Foreskin keratinocyte (primary cell): ENCODE measurements at places on chromosomes 4 and X. TPM values are rescaled to one million over a fixed set of nuclear protein-coding genes. Genes with fewer than 3 reads are reported as not detected.

Gene POU3F4
- polyA plus RNA-seq: not detected in 2 replicates

Gene APLN
- 1.2 and 8.0 TPM in 2 replicates for polyA plus RNA-seq

GRCh38 chr4:2194496-2194895 lies 47.4 kb downstream of the HAUS3 start:
- no peak for DNase-seq

- no peak for DNase-seq
These were observed 36.3 kb downstream of the ATXN3L start for GRCh38 chrX:13283512-13283911.

Gene SPATA4
- 0.09 and 0.12 TPM in 2 replicates for polyA plus RNA-seq

DNA sequence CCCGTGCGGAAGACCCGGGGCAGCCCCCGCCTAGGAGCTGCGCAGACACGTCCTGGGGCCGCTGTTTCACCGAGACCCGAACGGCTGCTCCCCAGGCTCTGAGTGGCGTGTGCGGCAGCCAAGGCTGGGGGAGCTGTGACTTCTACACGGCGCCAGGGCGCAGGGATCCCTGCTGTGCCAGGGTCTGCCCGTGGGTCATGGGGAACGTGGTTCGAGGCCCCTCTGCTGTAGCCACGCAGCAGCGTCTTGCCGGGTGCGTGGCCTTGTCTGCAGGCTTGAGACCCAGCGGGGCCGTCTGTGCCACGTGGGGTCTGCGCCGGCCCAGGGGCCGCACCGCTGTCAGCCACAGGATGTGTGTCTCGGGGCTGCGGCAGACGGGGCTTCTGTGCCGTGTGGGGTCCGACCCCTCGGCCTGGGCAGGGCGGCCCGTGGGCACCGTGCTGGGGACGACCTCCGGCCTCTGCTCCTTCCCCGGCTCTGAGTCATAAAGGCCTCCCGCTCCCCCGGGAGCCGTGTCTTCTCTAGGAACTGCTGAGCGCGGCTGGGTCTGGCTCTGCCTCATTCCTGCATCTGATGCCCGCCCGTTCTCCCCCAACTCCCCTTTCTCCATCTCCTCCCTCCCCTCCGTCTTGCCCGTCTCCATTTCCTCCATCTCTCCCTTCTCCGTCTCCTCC lies 12.7 kb upstream of the GTPBP6 start:
- no peak for DNase-seq

DNA sequence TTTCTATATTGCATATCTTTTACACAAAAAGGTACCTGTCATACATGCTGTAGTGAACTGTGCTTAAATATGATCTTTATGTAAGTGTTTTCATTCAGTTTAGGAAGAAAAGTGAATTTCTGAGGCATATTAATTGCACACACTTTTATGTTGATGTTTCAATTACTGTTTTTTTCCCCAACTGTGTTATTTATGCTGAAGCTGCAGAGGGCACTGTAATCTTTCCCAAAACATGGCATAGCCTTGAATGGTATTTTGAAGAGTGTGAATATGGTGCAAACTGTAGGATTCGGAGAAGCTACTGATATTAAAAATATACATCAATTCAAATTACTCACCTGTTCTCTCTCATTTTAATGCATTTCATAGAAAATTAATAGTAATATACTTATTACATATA lies 6.0 kb upstream of the CENPE start:
- no peak for DNase-seq

GRCh38 chr4:14865804-14866203 lies 136.5 kb upstream of the CPEB2 start:
- DNase-seq: no peak

DNA sequence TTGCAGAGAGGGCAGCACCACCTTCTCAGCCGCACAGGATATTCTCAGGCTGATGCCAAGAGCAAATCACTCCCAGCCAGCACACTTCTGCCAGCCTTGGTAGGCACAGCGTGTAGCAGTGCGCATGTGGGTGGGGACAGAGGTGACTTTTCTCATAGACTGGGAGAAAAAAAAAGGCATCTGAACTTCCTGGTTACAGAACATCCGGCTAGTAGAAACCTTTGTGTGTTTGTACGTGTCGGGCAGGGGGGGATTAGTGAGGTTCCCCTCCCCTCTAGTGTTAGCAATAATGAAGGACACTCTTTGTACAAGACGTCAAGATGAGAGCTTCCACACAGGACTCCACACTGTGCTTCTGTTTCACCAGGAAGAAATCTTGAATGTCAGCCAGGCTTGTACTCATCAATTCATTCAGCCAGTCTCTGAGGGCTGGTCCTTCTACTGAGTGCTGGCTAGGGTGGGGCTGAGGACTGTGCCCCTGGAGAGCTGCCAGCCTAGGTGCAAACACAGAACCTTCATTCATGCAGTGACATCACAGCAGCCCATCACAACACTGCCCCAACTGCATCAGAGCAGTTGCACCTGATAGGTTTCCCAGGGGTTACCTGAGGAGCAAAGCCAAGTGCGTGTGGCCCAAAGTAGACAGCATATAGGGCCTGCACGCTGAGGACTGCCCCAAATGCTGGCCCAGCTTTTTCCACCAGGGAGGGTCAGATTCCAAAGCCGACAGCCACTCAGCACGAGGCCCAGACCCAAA lies 34.7 kb downstream of the SLC25A5 start:
- peak; percentile 75 for DNase-seq

DNA sequence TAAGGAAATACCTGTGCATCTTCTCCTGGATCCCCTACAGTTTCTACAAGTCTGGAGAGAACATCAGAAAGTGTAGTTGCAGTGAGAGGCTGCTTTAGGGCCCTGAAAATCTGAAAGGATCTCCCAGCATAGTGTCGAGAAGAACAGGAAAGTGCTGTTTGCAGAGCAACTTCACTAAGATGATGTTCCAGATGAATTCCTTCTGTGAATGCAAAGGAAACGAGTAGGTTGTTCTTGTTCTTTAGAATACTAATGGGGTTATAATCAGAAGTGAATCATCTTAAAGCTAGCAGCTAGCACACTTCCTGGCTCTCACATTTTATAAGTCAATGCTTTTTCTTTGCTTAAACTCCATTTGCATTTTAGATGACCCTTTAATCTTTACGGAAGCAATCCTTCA lies 53.7 kb downstream of the ZAR1 start:
- DNase-seq: no peak

Gene ZFP92
- polyA plus RNA-seq: 0.58 and 0.93 TPM in 2 replicates

- peak; percentile 25 for DNase-seq
These were observed 29.7 kb downstream of the PPP1R2C start for GRCh38 chrX:42748067-42748850.

Gene DAPP1
- 16.7 and 18.5 TPM in 2 replicates for polyA plus RNA-seq

DNA sequence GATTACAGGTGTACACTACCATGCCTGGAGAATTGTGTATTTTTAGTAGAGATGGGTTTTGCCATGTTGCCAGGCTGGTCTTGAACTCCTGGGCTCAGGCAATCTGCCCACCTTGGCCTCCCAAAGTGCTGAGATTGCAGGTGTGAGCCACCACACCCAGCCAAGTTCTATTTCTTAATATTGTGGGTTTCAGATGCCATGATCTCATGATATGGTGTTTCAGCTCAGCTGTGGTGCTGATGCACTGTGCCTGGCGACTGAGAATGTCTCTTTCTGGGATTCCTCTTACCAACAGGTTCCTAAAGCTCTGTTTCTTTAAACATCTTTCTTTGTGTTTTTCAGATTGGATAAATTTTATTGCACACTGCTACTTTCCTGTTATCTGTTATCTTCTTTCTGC lies 17.3 kb upstream of the NDUFC1 start:
- no peak for DNase-seq

Gene ASB5
- polyA plus RNA-seq: 0.03 TPM in 1 of 2 replicates, not detected in the other

DNA sequence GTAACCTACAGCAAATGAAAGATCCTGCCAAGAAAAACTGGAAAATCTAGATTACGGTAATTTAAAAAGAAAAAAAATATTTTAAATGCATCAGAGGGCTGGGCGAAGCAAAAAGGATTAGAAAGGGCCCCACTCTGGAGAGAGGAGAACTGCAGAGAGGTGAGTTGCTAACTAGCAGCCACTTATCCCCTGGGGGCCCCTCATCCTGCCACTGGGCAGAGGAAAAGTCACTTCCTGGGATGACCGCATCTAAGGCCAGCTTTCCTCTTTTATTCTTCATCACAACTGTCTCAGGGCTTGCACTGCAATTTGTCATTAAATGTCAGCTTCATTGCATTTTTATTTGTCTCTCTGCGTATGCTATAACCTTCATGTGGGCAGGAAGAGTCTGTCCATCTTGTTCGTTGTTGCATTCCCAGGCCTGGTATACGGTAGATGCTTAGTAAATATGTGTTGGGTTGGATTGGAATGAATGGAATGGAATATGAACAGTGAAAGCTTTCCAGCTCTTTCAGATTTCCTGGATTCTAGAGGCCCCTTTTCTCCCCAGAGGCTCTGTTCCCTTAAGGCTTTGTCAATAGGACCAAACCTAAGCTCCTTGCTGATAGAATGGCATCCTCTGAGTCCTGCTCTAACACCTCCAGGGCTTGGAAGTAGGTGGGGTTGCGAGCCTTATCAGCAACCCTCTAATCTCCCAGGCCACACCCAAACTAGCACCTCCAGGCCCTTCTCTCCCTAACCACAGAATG lies 58.9 kb downstream of the TLR10 start:
- DNase-seq: no peak

Gene TASL
- not detected in 2 replicates for polyA plus RNA-seq

DNA sequence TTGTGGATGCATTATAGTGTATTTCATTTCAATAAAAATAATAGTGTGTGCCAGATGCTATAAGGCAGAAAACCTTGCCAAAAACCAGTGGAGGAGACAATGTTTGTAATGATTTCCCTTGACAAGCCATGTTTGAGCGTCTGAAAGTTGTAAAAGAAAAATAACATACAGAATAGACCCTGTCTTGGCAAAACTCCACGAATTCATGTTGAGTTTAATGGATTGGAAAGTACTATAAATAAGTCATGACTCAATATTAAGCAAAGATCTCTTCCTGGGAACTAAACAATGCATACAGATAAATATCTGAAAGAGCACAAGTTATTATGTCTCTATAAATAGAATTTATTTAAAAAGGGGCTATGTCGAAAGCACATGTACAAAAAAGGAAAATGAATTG lies 543.5 kb downstream of the GABRG1 start:
- no peak for DNase-seq

DNA sequence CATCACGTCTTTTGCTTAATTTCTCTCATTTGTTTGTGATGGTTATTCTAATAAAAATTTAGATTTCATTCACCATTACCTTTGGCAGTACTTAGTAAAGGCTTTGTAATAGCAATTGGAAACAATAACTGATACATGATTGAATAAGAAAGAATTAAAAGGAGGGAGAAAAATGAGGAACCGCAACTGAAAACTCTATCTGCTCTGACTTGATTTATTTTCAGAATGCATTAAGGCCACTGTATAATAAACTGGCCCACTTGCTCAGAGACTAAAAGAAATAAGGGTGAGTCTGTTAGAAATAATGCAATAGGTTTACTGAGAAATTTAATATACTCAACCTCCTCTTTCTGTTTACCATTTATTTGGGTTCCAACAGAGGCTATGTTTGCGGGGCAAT lies 351.5 kb downstream of the TMA16 start:
- no peak for DNase-seq

GRCh38 chrX:112085149-112085548 lies 2.6 kb upstream of the TRPC5 start:
- no peak for DNase-seq

- no peak for DNase-seq
These were observed 21.4 kb upstream of the RBPJ start for GRCh38 chr4:26299254-26299882.

GRCh38 chr4:173091362-173091761 lies 77.2 kb upstream of the GALNT7 start:
- DNase-seq: no peak

DNA sequence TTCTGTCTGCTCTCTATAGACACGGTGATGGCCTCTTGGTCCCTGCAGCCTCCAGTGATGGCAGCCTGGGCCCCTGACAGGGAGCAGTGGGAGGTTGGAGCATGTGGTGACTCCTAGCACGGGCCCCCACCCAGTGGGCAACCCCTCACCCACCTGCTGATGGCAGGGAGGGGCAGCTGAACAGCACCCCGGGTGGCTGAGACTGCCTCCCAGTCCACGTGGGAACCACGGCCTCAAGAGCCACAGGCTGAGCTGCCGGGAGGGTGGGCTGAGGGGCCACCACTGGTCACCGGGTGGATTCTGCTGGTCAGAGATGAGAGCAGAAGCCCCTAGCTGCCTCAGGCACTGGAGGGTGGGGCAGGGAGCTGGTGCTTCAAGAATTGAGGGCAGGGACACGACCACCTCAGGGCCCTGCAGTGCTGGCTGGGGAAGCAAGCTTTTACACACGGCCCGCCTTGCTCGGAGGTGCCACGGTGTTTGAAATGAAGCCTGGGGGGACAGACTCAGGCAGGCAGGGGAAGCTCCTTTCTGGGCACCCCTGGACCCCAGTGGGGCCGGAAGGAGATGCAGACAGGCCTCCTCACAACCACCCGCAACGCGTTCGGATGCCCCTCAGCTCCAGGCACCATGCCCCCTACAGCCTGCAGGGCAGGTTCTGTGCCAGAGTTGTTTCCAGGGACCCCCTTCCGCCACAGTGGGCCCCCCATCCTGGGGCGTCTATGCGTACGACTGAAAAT lies 6.3 kb upstream of the HAUS3 start:
- DNase-seq: no peak

- no peak for DNase-seq
These were observed 476.5 kb downstream of the NKX6-1 start for GRCh38 chr4:84022564-84022963.

DNA sequence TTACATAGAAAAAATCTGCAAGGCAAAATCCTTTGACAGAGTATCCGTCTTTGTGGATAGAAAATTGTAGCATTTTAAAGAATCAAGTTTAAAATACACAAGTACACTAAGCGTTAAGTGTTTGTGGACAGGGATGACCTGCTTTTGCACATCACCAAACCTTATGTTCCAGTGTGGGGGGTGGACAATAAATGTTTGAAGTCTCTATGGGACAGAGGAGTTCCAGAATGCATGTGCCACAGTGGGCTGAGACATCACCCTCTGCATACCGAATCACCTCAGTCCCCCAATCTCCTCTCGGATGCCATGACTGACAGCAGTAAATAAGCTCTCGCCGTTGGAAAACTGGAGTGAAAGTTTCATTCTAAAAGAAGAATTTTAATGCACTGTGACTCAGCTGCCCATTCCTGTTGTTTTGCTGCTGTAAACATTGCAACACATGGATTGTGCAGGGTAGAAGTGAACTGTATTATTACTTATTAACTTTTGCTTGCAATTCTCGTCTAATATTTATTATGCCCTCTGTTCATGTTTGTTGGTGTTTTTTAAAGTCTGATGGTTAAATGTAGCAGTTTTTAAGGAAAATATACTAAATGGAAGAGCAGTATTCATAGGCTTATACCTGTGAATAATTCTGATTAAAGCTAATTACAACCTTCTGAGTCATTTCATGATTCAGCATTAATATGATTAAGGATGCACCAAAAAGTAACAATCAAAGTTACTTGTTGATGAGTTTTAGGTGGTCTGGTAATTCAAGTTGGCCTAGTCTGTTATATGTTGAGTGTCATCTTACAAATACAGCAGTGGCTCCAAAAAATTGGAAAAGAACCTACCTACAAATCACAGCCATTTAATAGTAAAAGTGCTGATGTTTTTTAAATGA lies 24.0 kb downstream of the CDKN2AIP start:
- peak; percentile 62 for DNase-seq

Gene NAP1L3
- polyA plus RNA-seq: 0.08 and 0.19 TPM in 2 replicates

Gene VSIG4
- polyA plus RNA-seq: not detected in 2 replicates

GRCh38 chr4:106679063-106679462 lies 310.5 kb upstream of the GIMD1 start:
- no peak for DNase-seq

GRCh38 chr4:163731071-163731470 lies 236.6 kb downstream of the TMA16 start:
- no peak for DNase-seq

Gene GSX2
- polyA plus RNA-seq: not detected in 2 replicates
